ENCODE measurements at places on chromosomes 11 and 22. TPM values are rescaled to one million over a fixed set of nuclear protein-coding genes. Genes with fewer than 3 reads are reported as not detected.

GRCh38 chr11:107756553-107756952 is 44.7 kb upstream of the SLN start:
- H3K4me3 ChIP-seq, result no peak overlapping the region
- H3K36me3 ChIP-seq, result no peaks in the 10 kb centered on the region
- H3K27ac ChIP-seq, result no peak overlapping the region

Gene PDGFD
- total RNA-seq, result 0.15 TPM

DNA sequence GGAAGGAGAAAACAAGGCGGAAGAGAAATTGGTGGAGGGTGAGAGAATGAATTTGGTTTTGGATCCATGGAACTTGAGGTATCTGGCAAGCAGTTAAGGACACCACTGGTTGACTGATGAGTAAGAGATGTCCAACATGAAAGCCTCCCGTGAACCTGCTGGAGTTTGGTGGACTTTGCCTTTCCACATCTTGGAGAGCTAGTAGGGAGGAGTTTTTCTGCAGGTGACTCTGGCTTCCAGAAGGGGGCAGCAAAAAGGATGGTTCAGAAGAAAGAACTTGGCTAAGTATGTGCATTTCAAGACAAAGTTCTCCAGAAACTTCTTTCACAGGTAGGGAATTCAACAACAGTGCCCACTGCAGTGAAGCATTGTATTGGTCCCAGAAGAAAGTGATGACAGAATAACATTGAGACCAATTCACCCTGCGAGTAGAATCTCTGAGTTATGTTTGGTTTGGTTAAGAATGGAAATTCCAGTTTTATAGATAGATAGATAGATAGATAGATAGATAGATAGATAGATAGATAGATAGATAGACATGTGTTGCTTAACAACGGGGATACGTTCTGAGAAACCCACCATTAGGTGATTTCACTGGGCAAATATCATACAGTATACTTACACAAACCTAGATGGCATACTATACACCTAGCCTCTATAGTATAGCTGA is 28.5 kb downstream of the DCDC1 start:
- peaks cover 18% of the 10 kb centered on the region for H3K27me3 ChIP-seq
- no peak overlapping the region for H3K4me3 ChIP-seq
- DNase-seq, result no peak

GRCh38 chr11:37858398-37858797 is 1260.4 kb upstream of the RAG2 start:
- H3K4me1 ChIP-seq, result no peaks in the 10 kb centered on the region
- H3K27me3 ChIP-seq, result no peaks in the 10 kb centered on the region
- DNase-seq, result no peak
- H3K27ac ChIP-seq, result no peak overlapping the region
- H3K4me3 ChIP-seq, result no peak overlapping the region
- no peaks in the 10 kb centered on the region for H3K36me3 ChIP-seq

Gene FAM227A
- 0.40 TPM for total RNA-seq

Gene CDC42BPG
- total RNA-seq, result 0.50 TPM
